Activated CD4-positive, alpha-beta T cell treated with anti-CD3 and anti-CD28 coated beads for 4 hours (primary cell): ENCODE measurements at places on chromosomes 12 and 14.

- no peak for DNase-seq
Observed at GRCh38 chr14:85063747-85064146, 466.2 kb upstream of the FLRT2 start.

- DNase-seq: peak; percentile 68
Observed at GRCh38 chr12:6461401-6462233, 8.9 kb downstream of the VAMP1 start.

DNA sequence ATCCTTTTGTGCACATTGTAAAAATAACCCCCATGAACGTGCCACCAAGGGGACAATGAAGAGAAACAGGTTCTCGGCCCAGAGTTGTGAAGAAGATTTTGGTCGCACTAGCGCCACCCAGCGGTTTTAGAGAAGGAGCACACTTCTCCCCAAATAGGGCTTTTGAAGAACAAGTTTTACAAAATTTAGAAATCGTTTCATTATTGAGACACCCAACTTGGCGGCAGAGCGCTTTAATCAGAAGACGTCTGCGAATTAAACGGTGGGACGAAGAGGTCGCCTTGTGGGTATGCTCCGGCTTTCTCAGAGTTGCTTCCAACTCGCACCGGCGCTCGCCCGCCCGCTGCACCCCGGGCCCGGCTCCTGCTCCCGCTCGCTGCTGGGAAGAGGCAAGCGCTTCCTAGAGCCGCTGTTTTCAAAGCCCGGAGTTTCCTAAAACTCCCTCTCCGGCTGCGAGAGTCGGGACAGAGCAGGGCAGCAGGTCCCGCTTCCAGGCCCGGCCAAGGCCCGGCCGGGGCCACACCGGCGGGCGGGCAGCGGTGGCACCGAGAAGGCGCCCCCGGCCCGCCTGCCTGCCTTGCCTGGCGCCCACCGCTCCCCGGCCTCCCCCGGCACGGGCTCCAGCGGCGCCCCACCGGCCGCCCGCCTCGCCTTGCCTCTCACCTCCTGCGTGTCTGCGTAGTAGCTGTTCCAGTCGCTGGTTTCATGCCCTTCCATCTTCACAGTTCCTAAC, 645 bp downstream of the FOXA1 start:
- no peak for DNase-seq

DNA sequence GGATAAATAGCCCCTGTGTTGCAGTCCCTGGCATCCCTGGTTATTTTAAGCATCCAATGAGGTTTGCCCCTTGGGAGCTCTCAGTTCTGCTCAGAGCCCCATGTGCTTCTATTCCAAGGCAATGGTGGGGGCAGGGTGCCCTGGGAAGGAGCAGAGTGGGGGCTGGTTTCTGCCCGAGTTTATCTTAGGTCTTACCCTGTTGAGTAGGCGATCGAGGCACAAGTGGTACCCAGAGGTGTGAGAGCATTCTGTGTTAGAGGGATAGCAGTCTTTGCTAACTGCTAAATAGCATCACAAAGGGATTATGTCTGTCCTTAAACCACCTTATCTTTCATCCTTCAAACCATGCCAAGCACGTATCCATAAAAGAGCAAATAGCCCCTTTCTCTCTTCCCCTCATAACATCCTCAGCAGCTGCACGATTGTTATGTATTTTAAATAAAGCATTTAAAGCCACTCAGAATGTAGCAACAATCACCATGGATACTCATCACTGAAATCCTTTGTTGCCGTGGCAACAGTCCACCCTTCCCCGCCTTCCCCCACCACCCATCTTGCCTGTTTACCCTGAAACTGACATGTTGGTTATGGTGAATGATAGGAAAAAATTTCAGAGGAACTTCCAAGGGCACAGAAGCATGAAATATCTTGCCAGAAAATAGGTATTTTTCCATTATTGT, 139.3 kb downstream of the PTPN11 start:
- no peak for DNase-seq

GRCh38 chr14:61147831-61148549, 133.1 kb downstream of the TMEM30B start:
- DNase-seq: no peak

DNA sequence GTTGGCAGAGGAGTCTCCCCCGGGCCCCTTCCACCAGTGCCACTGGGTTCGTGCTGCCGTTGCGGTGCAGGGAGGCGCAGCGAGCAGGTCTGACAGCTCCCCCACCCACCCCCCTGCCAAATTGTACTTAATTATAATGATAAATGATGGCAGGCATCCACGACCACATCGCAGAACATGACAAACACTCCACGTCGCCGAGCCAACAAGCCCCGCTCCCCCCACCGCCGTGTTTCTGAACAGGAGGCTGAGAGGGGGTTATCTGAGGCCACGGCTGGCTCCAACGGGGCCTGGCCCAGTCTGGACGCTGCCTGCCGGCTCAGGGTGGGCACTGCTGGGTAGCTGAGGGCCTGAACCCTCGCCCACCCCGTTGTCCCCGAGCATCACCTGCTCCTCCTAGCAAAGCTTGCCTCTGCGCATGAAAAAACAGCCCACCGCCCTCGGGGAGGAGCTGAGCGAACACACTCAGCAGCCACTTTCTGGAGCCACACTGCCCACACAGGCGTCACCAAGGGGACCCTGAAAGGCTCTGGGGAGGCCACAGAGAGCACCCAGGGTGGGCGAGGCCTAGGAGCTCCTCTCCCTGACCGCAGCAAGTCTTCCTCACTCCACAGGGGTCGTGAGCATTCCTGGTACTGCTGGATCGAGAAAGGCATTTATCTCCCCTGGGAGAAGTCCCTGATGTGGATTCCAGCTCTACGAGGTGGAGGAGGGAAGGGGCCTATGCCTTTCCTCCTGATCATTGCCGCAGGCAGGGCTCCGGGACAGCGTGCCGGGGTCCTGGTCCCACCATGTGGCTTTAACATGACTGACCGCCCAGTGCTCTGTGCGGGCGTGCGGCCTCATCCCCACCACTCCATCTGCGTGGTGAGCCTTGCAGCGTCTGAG, 35.4 kb upstream of the DIO3 start:
- no peak for DNase-seq

GRCh38 chr12:110004598-110004997, 5.4 kb downstream of the ANKRD13A start:
- DNase-seq: no peak

- DNase-seq: no peak
Observed at GRCh38 chr14:25121337-25122129, 71.6 kb upstream of the STXBP6 start.

GRCh38 chr12:120854804-120855203, 49.4 kb downstream of the SPPL3 start:
- no peak for DNase-seq

DNA sequence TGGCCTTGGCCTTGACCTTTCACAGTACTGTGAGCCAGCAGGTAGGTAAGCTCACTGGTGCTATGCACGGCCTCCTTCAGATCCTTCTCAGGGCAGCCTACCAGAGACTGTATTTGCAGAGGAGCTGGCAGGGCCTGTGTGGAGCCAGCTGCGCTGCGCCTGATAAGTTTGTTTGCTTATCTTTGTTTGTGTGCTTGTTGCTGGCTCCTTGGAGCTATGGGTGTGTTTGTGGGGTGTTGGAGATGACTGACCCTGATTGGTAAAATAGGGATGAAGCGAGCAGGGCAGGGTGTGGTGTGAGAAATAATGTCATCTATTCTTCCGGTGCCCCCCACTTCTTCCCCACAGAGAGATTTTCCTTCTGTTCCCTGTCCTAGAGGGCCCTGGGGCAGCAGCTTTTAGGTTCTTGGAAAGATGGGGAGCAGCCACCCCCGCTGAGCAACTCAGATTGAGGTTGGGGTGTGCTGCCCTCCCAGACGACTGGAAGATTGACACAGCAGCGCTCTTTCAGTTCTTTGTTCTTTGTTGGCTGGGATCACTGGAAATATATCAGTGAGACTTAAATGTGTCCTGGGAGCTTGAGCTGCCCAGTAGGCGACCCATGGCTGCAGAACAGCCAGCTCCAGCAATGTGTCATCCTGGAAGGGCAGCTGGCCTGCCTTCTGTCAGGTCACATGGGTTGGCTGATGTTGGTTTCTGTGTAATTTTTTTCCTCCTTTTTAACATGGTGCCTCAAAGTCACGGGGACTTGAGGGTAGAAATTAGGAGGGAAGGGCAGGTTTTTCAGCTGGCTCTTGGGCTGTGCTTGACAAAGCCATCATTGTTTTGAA, 19.6 kb downstream of the MLXIP start:
- no peak for DNase-seq

DNA sequence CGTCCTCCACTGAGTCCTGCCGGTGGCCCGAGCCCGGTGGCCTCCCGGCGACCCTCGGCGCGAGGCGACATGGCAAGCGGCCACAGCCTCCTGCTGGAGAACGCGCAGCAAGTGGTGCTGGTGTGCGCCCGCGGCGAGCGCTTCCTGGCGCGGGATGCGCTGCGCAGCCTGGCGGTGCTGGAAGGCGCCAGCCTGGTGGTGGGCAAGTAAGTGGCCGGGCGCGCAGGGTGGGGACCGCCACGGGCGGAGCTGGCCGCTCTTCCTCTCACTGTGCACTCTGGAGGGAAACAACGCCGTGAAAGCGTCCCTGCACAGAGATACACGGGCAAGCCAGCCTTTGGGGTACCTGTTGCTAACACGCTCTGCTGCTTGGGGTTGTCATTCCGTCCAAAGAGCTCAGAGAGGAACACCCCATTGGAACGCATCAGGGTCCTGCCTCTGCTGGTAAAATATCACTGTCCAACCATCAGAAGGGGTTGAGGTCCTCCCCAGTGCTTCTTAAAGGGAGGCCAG, at the start of gene AMDHD1:
Gene AMDHD1 (plus strand): TSS at position 2 of the 513 bp plus-strand sequence. CDS start 68 bp downstream, at position 70.
- DNase-seq: peak; percentile 39

DNA sequence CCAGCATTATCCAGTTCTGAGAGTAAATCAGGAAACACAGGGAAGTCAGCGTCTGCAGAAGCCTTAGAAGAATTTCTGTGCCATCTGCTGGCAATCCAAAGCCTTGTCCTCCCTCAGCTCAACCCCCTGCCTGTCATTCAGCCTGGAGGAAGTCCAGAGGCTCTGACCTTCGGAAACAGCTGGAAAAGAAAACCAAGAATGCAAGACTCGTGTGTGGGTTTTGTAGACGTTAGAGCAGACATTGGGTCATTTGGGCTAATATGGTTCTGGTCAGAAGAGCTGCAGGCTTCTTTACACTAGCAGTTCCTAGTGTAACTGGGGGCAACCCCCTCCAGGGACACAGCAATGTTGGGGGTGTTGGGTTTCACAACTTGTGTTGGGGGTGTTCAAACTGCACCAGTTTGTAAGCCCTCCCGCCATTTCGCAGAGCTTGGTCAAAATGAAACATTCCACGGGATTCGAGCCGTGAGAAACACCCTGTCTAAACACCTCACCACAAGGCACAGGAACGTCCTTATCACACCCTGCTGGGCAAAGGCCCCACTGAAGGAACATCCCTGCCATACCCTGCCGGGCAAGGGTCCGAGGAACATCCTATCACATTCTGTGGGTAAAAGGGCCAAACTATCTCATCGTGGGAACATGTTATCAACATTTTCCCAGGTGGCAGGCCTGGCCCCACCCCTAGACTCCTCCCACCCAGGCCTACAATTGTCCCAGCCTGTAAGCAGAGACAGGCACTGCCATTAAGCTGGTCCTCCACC, 21.0 kb upstream of the SERPINA4 start:
- DNase-seq: no peak

DNA sequence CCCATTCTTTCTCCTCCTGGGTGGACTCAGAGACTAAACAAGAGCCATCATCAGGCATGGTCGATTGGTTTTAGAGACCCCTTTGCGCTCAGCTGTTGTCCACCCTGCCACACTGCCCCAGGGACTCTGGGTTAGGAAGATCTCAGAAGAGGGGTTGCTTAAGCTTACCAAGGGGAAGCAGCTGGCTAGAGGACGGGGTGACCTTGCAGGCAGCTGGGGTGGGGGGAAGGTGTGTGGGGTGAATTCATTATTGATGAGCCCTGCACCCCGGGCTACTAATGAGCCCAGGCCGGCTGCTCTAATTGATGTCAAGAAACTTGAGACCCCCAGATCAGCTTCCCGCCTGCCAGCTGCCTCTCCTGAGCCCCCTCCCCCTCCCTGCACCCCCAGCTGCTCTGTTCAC, 8.7 kb upstream of the ZNF385A start:
- DNase-seq: no peak

GRCh38 chr12:79761341-79761740, 70.6 kb upstream of the PAWR start:
- no peak for DNase-seq

DNA sequence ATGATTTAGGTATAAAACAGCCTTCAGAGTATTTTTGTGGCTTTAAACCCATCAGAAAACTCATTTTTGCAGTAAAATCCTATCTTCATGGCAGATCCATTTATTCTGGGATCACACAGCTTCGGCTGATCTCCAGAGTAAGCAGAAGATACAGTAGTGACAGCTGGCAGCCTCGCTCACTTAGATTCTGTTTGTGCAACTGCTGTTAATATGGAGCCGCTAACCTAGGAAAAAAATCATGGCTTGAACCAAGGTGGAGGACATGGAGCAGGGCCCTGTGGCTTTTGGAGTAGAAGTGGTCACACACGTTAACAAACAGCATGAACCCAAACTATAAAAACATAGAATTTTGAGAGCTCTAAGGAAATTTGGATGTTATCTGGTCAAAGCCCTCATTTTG, 137.2 kb upstream of the ARHGAP5 start:
- no peak for DNase-seq

DNA sequence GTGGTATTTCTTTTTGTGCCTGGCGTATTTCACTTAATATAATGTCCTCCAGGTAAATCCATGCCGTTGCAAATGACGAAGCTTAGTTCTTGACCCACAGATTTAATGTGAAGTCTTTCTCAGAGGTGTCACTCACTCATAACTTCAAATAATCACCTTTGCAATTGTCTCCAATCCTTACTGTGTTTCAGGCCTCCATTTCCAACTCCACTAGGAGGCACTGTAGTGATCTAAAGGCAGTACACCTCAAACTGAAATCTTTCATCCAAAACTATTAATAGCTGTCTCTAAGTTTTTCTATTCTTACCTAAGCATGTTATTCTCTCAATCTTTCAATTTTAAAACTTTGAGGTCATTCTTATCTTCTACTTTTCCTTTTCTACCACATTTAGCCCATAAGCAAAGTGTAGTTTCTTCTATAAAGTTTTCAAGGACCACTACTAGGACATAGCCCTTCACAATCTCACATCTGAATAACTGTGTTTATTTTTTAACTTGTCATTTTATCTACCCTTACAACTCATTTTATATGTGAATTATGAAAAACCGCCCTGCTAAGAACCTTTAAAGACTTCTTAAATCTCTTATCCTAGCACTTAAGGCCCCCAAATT, 25.5 kb upstream of the FBXO34 start:
- DNase-seq: peak; percentile 23

GRCh38 chr14:98705871-98706300, 566.1 kb downstream of the BCL11B start:
- DNase-seq: no peak
